ENCODE measurements at places on chromosomes 11 and 22.
A peak's percentile ranks its signal among the peaks of the same experiment; 100 is the strongest.

GRCh38 chr11:10866893-10867331 lies 9.1 kb upstream of the ZBED5 start:
- DNase-seq = peak; percentile 37

- peak; percentile 89 for DNase-seq
These were observed 19.7 kb upstream of the APOL3 start for GRCh38 chr22:36180038-36180880.

DNA sequence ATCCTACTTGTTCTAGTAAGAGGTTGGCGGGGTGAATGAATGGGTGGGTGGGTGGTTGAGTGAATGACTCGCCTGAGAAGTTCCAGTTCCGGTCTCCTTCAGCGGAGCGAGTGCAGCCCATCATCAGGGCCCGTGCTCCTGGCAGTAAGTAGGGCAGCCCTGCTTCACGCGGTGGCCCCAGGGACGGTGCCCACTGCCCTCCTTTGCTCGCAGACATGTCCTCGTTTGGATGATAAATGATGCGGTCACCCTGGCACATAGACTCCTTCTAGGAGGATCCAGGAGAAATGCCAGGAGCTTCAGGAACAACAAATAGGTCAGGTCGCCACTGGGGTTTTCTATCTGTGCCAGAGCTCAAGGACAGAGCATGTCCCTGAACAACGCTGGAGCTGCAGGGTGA lies 370.8 kb downstream of the CTTN start:
- no peak for DNase-seq

- DNase-seq = no peak
These were observed 92.7 kb upstream of the TBCEL start for GRCh38 chr11:120931057-120931779.
